Left lobe of liver (tissue), 2 donors: ENCODE measurements at places on chromosomes 4 and X. TPM values are rescaled to one million over a fixed set of nuclear protein-coding genes. Genes with fewer than 3 reads are reported as not detected.
A peak's percentile ranks its signal among the peaks of the same experiment; 100 is the strongest.

Gene DCHS2
- total RNA-seq = 0.08 TPM

Gene IL3RA
- 0.40 TPM for total RNA-seq

Gene FABP2
- total RNA-seq = not detected

Gene TRIM75
- total RNA-seq = not detected

GRCh38 chr4:5037553-5038551 is 13.4 kb upstream of the STK32B start:
- no peak for DNase-seq

- no peak for DNase-seq
Measured at GRCh38 chrX:114472788-114473187, 111.1 kb upstream of the HTR2C start.

GRCh38 chr4:52572936-52573485 is 86.1 kb downstream of the USP46 start:
- DNase-seq = no peak

- no peak for DNase-seq
Measured at GRCh38 chrX:18415386-18415785, 10.0 kb upstream of the CDKL5 start.

GRCh38 chr4:133151691-133152329 is 2.7 kb downstream of the PCDH10 start:
- DNase-seq = no peak

GRCh38 chr4:15718959-15719358 is 16.1 kb downstream of the BST1 start:
- peak; percentile 75 for DNase-seq

DNA sequence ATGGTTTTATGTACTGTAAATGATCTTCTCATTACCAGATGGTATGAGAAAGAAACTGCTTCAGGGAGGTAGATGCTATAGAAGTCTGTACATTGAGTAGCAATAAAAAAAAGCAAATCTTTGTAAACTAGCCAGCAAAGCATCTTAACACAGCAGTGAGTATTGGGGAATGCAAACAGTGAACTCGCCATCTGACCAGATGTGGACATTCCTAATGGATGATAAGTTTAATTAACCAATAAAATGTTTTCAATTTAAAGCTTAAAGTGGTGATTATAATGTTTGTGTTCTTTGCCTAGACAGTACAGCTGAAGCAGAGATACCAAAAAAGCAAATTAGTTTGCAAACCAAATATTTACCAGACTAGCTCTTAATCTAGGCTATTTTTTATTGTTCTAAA is 1144.2 kb downstream of the FAT4 start:
- no peak for DNase-seq

- no peak for DNase-seq
Measured at GRCh38 chr4:96343836-96344235, 503.9 kb downstream of the PDHA2 start.

DNA sequence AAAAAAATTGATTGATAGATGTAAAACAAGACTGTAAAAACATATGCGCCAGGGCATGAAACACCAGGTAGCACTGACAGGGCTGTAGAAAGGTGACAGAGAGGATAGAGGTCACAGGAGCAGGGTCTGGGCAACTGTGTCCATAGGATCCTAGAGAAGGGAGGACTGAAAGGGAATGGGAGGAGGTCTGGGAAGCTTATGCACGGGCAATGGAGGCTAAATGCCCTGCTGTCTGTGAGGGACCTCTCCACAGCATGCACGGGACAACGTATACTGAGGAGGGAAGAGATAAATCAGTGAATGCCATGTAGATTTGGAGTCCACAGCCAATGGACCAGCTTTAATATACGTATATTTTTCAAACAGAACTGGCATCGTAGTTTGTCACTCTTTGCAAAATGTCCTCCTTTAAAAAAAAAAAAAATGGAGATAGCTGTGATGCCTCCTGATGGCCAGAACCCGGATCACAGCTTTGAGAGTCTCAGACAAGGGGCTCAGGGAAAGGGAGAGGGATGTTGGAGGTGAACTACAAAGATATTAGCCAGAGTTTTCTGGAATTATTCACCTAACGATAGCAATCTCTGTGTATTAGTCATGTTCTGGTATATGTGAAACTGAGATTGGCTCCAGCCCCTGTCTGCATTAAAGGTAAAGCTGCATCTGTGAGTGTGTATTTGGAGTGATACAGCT is 16.0 kb downstream of the RAB40A start:
- no peak for DNase-seq

GRCh38 chr4:19993242-19993641 is 258.5 kb upstream of the SLIT2 start:
- DNase-seq = no peak
